ENCODE measurements at places on chromosomes 4 and X. TPM values are rescaled to one million over a fixed set of nuclear protein-coding genes. Genes with fewer than 3 reads are reported as not detected.

DNA sequence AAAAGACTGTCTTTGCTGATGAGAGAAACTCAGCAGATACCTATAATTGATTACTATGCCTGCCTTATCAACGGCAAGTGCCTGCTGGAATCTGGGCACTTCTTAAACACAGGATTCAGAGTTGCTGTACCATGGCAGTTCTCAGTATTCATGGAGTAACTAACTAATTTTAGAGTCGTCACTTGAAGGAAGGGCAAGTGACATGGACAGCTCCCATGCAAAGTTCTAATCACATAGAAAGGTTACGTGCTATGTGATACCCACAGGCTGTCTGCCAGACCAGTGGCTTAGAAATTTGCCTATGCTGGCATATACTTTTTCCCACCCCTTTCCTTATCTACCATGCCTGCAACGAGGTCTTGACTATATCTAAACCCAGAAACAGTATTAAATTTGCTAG lies 931.1 kb upstream of the TENM3 start:
- no peak for DNase-seq

GRCh38 chr4:107586371-107586770 lies 133.7 kb downstream of the PAPSS1 start:
- DNase-seq = no peak

GRCh38 chrX:118164138-118164537 lies 47.5 kb upstream of the KLHL13 start:
- peak; percentile 5 for DNase-seq

DNA sequence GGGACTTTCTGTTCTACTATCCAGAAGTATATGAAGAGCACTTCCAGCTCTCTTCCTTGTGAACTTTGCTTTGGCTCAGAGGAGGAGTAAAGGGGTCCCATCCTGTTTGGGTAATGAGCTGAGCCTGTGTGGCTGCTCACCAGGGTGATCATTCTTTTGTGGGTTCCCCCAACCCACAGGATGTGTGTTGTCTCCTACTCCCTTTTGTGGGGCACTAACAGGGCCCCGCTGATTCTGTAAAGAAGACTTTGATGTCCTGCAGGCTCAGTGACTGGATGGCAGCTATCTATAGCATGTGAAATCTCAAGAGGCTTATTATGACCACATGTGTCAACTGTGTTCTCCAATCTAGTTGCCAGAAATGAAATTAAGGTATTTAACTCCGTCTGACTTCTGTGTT lies 40.8 kb downstream of the ZNF518B start:
- no peak for DNase-seq

DNA sequence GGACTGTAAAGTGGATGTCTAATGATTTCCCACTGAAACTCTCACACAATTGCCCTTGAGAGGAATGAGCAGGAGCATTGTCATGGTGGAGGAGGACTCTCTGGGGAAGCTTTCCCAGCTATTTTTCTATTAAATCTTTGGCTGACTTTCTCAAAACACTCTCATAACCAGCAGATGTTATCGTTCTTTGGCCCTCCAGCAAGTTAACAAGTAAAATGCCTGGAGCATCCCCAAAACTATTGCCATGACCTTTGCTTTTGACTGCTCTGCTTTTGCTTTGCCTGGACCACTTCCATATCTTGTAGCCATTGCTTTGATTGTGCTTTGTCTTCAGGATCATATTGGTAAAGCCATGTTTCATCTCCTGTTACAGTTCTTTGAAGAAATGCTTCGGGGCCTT lies 120.2 kb upstream of the PDE5A start:
- no peak for DNase-seq

GRCh38 chr4:38371391-38371851 lies 292.6 kb upstream of the KLF3 start:
- DNase-seq = peak; percentile 76

DNA sequence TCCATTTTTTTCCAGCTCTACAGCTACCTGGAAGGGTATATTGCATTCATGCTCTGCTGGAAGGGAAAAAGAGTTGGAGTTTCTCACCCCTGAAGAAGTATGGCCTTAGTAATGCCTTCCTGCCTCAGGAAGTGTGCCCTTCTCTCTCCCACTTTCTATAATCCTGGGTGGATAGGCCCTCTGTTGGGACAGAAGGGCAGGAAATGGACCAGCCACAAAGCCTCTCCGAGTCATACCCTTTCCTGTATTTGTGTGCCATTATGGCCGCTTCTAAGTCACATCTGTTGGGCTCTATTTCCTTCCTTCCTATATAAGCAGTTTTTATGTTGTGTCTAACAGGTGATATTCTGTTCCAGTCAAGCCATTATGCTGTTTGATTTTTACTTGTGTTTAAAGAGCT lies 74.8 kb upstream of the SMARCA5 start:
- peak; percentile 8 for DNase-seq

DNA sequence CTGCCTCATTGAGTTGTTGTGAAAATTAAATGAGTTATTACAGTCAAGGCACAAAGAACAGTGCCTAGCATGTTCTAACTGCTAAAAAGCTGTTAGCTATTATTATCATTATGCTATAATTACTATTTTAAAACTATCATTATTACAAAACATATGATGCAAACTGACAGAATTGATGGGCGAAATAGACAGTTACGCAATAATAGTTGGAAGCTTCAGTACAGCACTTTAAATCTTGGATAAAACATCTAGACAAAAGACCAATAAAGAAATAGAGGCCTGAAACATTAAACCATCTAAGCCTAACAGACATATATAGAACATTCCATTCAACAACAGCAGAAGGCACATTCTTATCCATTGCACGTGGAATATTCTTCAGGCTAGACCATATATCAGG lies 73.0 kb downstream of the TAB3 start:
- DNase-seq = no peak

- no peak for DNase-seq
Measured at GRCh38 chr4:160495356-160495755, 1392.5 kb downstream of the RAPGEF2 start.

- no peak for DNase-seq
Measured at GRCh38 chr4:31557437-31557836, 837.3 kb downstream of the PCDH7 start.

The MAGEB10 gene
- total RNA-seq = 1.5 TPM

- peak; percentile 67 for DNase-seq
Measured at GRCh38 chr4:139872274-139872673, 206.7 kb downstream of the MGST2 start.

The PIR gene
- 42.0 TPM for total RNA-seq

GRCh38 chr4:41155194-41155830 lies 59.0 kb downstream of the APBB2 start:
- peak; percentile 76 for DNase-seq

- DNase-seq = no peak
Measured at GRCh38 chrX:85851418-85851817, 195.9 kb downstream of the CHM start.

DNA sequence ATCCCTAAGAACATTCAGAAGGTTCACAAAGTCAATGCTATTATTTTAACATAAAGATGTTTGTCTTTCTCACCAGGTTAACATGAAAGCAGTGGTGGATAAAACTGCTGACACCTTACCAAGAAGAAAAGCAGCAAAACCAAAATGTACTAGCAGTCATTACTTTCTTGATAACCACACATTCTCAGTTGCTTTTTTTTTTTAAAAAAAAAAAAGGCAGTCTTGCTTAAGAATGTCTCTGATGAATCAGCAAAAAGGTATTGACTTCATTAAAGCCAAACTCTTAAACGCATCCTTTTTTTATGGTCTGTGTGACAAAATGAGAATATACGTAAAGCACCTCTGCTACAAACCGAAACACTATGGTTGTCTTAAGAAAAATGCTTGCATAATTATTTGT lies 31.9 kb downstream of the CDKL2 start:
- DNase-seq = no peak

DNA sequence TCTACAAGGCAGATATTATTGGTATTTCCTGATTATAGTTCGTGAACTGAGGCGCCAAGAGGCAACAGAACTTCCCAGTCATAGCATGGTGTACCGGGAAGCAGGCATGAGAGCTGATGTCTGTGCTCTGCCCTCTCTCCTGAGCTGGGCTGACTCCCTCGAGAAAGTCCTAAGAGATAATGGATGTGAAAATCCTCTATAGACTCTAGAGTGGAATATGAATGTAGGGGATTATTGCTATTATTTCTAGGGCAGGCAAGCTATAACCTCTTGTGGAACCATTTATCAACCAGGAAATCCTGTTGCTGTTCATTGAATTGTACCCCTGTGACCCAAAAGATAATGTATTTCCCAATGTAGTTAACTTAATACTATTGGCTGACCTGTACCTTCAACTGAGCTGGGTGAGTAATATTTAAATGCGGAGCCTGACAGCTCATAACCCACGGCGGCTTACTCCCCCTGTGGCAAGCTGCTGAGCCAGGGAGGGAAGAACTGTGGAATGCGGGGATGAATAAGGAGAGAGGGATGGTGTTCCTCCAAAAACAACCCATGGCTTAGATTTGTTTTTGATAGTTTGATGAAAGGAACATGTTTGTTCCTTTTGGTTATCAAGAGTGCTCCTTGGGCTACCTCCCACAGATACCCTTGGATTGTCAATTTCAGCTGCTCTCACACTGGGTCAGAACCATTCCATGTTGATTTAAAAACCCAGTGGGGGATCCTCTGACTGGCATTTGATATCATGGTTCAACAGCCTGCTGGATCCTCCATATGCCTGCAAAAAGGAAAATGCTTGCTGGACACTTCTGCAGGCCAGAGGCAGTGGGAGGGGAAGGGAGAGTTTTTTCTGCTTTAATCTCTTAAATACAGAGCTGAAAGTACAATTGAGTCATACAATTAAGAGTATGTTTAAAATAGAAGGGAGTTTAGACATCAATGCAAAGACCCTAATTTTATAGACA lies 339.0 kb upstream of the BOD1L1 start:
- DNase-seq = peak; percentile 76

- peak; percentile 86 for DNase-seq
Measured at GRCh38 chrX:106917830-106918500, 2.2 kb upstream of the CLDN2 start.

GRCh38 chr4:40461879-40462278 lies 126.7 kb downstream of the CHRNA9 start:
- no peak for DNase-seq

GRCh38 chr4:89023140-89023539 lies 33.8 kb downstream of the FAM13A start:
- no peak for DNase-seq

The SCML1 gene
- 6.5 TPM for total RNA-seq

GRCh38 chr4:184148738-184149637 lies 68.7 kb downstream of the ENPP6 start:
- DNase-seq = no peak

GRCh38 chr4:114472269-114473032 lies 126.2 kb upstream of the UGT8 start:
- no peak for DNase-seq

GRCh38 chr4:79991601-79992000 lies 81.4 kb downstream of the ANTXR2 start:
- DNase-seq = no peak

- no peak for DNase-seq
Measured at GRCh38 chr4:170007113-170007512, 19.1 kb downstream of the MFAP3L start.

The GLUD2 gene
- 2.6 TPM for total RNA-seq

- no peak for DNase-seq
Measured at GRCh38 chrX:34546366-34546765, 110.7 kb downstream of the TMEM47 start.

DNA sequence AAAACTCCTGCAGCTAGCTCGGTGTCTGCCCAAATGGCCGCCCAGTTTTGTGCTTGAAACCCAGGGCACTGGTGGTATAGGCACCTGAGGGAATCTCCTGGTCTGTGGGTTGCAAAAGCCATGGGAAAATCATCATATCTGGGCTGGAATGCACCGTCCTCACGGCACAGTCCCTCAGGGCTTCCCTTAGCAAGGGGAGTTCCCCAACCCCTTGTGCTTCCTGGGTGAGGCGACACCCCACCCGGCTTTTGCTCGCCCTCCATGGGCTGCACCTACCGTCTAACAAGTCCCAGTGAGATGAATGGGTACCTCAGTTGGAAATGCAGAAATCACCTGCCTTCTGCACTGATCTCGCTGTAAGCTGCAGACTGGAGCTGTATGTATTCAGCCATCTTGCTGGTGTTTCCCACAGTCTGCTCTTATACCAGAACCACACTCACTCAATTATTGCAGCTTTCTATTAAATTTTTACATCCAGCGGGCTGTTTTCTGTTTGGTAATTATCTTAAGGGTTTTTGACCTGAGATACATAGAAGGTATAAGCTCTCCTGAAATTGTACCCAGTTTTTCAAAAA lies 36.7 kb upstream of the NPNT start:
- DNase-seq = no peak

DNA sequence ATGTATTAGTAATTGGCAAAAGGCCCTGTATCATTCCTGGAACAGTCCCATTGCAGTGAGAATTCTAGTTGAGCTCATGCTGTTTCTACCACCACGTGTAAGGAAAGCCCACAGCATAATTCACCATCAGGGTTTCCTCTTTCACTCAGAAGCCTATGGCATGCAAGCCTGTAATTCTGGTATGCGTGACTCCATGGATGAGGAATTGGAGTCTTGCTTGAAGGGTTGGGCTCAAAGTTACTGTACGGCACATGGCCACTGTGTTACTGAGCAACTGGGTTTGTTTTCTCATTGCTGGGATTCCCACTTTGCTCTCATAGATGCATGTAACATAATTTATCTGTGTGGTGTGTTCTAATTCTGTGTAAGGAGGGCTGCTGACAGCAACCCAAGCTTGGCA lies 132.3 kb upstream of the NR3C2 start:
- DNase-seq = peak; percentile 4

- DNase-seq = peak; percentile 17
Measured at GRCh38 chrX:78029663-78030062, 60.2 kb upstream of the PGAM4 start.

The APLN gene
- 0.34 TPM for total RNA-seq

DNA sequence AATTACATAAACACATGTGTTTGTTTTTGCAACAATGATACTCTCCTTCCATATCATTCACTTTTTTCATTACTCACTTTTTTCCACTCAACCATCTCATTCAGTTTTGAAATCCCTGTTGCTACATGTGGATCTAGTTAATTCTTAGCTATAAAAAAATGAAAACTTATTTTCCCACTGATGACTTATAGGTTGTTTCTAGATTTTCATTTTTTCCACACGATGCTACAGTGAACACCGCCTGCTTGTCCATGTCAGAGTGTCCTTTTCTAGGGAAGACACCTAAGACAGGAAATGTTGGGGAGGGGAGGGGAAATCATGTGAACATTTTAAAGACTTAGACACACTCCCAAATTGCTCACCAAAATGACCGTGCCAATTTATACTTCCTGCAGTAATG lies 70.2 kb downstream of the SUPT20HL2 start:
- DNase-seq = no peak

The CYTL1 gene
- total RNA-seq = 22.1 TPM

DNA sequence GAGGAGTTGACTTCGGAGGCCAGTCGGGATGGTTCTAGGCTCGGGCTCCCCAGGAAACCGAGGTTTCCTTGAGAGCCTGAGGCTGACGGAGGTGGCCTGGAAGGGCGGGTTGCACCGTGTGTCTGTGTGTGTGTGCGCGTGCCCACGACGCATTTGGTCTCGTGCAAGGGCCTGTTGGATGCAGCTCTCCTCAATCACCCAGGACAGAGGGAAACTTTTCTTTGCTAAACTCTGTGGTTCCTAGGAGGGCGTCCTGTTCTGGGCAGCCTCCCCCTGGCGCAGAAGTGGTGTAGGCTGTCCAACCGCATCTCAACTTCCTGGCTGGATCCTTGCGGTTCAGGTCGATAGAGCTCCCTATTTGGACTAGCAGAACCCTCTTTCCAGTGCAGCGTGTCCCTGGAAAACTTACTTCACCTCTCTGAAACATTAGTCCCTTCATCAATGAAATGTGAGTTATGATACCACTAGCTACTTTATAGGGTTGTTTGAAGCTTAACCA lies 973 bp downstream of the STK32B start:
- DNase-seq = peak; percentile 60

The REELD1 gene
- total RNA-seq = not detected

Data from Daoy (cell line).